ENCODE measurements at places on chromosomes 1 and 21.
A peak's percentile ranks its signal among the peaks of the same experiment; 100 is the strongest.

- peak; percentile 34 for DNase-seq
These were observed 38.7 kb upstream of the EFHD2 start for GRCh38 chr1:15370781-15371520.

GRCh38 chr1:206455666-206456344 is 14.5 kb upstream of the IKBKE start:
- no peak for DNase-seq

- DNase-seq, result no peak
These were observed 30.1 kb downstream of the SLC1A7 start for GRCh38 chr1:53112271-53112774.

GRCh38 chr1:111739925-111740765 is 950 bp upstream of the INKA2 start:
- peak; percentile 42 for DNase-seq

DNA sequence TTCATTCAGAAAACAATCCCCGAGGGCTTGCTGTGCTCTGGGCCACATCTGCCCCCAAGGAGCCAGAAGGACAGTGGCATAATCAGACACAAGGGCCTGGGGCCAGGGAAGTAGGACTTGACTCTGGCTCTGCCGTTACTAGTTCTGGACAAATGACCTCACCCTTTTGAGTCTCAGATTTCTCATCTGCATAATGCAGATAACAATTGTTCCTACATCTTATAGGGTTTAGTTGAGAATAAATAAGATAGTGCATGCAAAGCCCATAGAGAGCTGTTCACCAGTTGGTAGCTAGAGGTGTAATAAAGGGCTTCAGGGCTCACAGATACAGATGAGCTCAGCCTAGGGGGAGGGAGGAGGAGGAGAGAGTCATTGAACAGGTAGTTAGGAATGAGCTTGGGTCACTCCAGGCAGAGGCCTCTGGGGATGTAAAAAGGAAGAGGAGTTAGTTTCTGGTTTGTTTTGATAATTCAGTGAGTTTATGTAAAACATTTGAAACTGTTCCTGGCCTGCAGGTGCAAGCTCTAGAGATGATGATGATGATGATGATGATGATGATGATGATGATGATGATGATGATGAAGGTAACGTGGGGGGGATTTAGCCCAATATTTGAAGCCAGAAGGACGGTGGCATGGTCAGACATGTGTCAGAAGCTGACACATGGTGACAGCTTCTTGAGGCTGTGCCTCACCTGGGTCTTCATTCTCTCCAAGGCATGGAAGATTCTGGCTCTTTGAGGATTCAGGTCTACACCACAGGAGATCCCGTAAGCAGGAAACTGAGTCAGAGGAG is 858 bp downstream of the LACTBL1 start:
- DNase-seq, result no peak

DNA sequence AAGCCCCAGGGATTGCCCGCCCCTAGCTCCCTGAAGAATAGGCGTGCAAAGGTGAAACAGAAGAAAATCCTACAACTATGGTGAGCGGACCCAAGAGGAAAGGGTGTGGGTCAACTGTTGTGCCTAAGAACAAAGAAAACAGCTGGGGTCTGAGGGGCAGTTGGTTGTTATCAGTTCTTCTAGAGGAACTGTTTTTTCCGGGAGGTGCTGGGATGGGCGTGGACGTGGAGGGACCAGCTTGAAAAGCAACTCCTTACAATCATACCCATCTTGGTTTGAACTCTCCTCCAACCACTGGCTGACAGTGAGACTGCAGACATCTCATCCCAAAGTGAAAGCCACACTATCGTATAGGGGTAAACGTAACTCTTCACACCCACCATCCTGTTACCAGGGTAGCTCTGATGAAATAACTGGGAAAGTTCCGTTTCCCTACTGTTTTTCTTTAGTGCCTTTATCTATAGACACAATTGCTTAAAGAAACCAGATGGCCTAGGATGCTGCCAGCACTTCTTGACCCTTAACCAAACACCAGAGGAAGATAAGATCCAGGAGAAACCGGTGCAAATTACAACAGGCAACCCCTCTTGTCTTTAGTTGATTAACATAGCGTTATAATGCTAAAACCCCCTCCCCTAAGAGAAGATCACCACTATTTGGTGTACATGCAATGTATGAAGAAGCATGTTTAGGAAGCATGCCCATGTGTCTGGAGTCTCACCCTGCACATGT is 25.6 kb upstream of the FAM89A start:
- DNase-seq, result no peak

DNA sequence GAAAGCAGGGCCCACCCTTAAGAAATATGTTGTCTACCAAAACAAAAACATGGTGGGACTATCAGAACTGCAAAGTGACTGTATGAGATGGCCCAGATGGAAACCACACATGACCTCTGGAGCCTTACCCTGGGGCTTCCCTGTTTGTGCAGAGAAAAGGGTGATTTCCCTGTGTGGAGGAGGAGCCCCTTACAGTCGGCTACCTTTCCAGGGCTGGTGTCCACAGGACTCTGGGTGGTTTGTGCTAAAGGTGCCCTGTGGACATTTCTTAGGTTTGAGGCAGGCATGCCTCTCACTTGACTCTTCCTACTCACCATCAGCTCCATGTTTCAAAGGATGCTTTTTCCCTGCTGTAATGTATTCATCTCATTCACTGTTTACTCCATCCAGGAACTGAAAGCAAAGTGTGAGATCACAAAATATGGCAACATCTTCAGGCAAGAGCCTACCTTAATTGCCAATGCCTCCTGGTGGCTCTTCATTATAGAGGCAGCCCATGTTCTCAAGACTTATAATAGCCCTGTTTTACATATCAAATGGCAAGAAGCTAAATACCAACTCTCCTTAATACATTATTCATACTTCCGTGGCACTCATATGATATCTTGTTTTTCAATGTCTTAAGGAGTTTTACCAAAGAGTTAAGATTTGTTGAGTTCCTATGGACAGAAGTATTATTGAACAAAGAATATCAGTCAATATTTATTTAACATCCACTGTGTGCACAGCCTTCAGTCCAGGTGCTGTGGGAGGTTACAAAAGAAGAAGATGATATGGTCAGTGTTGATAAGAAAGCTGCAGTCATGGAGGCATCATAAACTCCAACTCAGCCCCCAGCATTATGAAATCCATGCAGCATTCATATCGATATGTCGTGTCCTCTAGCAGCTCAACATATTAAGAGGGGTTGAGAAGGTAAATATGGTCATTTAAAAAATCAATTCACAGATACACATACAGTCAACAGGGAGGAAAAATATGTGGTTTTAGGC is 15.5 kb upstream of the TFF3 start:
- DNase-seq, result no peak

DNA sequence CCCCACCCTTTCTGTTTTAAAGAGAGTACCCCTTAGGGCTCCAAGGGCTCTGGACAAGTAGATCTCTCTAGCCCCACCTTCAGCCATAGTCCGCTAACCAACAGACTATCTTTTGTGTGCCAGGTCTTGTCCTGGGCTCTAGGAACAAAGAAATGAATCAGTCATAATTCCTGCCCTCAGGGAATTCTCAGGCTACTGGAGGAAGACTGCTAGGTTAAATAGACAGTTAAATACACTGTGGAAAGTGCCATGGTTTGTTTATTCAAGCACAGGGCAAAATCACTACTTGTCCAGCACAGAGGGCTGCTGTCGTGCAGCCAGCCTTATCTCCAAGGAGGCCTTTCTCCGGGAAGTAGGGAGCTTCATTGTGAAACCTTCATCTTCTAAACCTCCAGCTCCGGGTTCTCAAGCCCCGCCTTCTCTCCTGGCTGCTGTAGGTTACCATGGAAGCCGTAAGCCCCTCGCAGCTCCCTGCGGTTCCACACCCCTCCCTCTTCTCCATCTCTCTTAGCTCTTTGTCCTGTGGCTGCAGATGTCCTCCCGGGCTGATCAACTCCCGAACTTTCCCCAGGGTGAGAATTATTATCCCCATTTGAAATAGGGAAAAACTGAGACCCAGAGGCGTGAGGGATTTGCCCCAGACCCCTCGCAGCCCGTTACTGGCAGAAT is 29.8 kb downstream of the SHISAL2A start:
- no peak for DNase-seq
